Effector CD4-positive, alpha-beta T cell (primary cell): ENCODE measurements at places on chromosomes 2 and 18.

DNA sequence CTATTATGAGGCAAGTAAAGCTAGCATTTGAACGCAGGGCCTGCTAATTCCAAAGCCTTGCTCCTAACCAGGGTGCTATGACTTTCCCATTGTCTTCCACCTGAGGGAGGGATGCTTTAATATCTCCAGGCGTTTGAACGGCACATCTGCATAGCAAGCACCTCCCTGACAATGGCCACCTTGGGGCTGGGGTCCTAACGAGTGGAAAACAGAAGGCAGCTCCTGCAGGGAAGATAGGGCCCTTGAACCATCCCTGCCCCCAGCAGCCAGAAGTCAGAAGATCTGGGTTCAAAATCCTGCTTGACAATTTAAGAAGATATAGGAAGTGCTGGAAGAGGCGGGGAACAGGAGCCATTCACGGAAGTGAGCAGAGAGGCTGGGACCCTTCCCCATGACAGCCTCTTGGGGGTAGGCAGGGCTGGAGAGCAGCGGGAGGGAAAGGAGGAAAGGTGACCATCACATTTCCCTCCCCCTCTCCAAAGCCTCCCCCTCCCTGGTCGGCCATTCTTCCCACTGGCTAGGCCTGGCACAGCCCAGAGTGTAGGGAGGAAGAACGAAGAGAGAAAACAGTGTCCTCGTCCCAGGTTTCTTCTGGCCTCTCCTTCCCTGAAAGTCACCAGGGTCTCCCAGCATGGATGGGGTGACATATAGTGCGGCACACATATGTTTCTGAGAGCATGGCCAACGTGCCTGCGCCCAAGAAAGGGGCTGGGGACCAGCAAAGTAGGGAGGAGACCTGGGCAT, 73.5 kb downstream of the EMX1 start:
- no peak for DNase-seq

GRCh38 chr18:63253428-63254372, 65.9 kb downstream of the BCL2 start:
- DNase-seq: no peak

GRCh38 chr18:80112624-80113248, 3.7 kb downstream of the ADNP2 start:
- DNase-seq: no peak

DNA sequence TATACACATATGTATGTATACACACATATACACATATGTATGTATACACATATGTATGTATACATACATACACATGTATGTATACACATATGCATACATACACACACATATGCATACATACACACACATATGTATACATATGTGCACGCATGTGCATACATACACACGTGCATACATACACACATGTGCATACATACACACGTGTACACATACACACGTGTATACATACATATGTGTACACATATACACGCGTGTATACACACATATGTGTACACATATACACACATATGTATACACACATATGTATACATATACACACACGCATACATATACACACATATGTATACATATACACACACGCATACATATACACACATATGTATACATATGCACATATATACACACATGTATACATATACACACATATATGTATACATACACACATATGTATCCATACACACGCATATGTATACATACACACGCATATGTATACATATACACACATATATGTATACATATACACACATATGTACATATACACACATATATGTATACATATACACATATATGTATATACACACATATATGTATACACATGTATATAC, 21.5 kb downstream of the NABP1 start:
- no peak for DNase-seq

- no peak for DNase-seq
Measured at GRCh38 chr18:8501044-8501443, 108.2 kb upstream of the RAB12 start.

- DNase-seq: no peak
Measured at GRCh38 chr2:224442071-224442967, 40.4 kb upstream of the FAM124B start.

- DNase-seq: no peak
Measured at GRCh38 chr2:160372010-160372356, 121.6 kb downstream of the RBMS1 start.

DNA sequence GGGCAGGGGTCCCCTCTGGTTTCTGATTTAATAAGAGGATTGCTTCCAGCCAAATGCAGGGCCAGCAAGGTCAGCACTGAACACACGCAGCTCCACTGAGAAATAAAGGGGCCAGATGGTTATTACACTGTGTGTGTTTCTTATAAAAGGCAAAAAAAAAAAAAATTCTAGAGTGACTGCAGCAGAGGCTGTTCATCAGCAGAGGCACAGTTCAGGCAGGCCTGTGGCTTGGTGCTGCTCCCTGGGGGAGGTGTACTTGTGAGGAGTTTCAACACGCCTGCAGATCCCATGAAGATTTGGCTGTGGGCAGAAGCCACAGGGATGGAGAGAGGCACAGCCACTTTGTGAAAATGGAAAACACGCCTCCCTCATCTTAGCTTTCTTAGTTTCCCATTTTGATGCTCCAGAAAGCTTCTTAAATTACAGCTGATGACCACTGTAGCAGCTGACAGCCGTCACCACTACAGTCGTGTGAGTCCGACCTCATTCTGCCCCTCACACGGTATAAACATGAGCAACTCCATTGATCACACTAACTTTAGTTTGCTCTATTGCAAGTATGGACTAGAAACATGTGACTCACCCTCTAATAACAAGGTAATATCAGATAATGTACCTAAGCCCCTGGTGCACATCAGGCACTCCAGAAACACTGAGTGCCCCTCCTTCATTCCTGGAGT, 726.5 kb upstream of the RAB6C start:
- DNase-seq: no peak

DNA sequence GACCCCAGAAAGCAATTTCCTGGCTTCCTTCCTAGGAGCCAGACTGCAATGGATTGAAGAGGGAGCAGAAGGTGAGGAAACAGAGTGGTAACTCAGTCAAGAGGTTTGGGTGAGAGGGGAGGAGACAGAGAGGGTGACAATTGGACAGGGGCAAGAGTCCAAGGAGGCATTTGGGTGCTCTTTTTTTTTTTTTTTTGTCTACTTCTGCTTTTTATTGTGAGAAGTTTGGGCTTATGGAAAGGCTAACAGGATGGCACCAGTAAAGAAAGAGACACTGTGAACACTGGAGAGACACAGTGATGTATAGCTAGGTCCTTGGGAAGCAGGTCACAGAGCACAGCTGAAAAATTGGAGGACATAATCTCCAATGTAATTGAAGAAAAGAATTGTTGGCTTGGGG, 25.0 kb downstream of the CYBRD1 start:
- DNase-seq: no peak

DNA sequence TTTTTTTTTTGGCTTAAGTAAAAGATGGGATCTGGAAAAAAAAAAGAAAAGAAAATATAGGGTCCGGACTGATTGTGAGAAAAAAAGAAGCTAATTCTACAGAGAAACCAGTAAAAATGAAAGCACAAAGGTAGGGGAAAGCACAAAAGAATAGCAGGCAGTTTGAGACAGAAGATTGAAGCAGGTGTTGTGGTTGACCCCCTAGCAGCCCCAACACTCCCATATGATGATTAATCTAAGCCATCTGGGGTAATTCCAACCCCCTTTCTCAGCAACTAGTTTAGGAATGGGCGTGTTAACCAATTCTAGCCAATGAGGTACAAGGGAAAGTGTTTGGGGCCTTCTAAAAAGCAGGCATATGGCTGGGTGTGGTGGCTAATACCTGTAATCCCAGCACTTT, 77.0 kb downstream of the MBD2 start:
- no peak for DNase-seq

- no peak for DNase-seq
Measured at GRCh38 chr2:109527846-109528705, 85.7 kb downstream of the SEPTIN10 start.

- no peak for DNase-seq
Measured at GRCh38 chr2:42342061-42342794, 18.8 kb downstream of the COX7A2L start.
